Activated T-helper 2 cell treated with anti-CD3 and anti-CD28 coated beads, Interferon-gamma antibody, Interleukin-2, Interleukin-4, amounts not matched to agents 10 μg/mL and 5 μg/mL and 100 μg/mL, durations not matched to agents 14 hours and 24 hours and 36 hours (primary cell): ENCODE measurements at places on chromosomes 13 and 19.
A peak's percentile ranks its signal among the peaks of the same experiment; 100 is the strongest.

- peaks cover 71% of the 10 kb centered on the region for H3K36me3 ChIP-seq
- peak; percentile 62 for DNase-seq
- peak overlapping the region; percentile 92 for H3K27ac ChIP-seq
- H3K27me3 ChIP-seq = no peaks in the 10 kb centered on the region
These were observed 100.8 kb downstream of the STK24 start for GRCh38 chr13:98476106-98476505.

DNA sequence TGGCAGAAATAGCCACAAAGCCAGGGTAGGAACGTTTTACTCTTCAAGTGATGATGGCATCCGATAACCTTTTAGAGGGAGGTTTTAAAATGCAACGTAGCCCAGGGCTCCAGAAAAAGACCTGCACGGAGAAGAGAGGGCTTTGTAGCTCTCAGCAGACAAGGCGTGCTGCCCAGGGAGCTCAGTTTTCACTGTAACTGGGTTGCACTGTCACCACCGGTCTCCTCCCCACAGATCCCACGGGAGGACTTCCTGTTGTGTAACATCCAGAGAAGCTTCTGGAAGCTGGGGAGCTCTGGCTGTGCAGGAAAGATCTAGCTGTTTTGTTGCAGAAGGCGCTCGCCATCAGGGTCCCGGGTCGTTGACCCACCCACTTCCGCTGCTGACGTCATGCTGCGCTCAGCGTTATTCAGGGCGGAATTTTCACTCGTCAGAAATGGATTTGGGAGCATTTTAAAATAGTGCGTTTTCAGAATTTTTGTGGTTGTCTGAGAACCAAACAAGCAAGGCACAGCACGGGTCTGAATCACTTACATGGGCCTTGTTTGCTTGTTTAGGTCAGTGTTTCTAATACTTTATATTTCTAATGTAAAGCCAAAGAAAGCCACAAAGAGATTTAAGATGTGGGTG, 50.8 kb downstream of the ATP11A start:
- no peak for DNase-seq
- H3K4me1 ChIP-seq = no peaks in the 10 kb centered on the region
- no peak overlapping the region for H3K4me3 ChIP-seq
- H3K27ac ChIP-seq = no peak overlapping the region
- no peaks in the 10 kb centered on the region for H3K36me3 ChIP-seq

DNA sequence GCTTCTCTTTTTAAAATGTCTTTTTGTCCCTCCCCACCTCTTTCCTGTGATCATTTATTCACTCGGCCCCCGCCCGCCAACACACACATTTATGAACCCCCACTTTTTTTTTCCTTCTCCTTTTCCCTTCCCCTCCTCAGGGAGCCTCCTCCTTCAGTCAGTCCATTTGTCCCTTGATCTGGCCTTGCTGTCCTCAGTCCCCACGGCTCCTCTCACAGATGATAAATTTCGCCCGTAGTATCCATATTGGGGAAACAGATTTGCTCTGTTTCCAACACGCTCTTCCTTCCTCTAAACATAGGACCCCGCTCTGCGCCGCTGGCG, 2.0 kb downstream of the GSX1 start:
- DNase-seq = no peak
- no peaks in the 10 kb centered on the region for H3K36me3 ChIP-seq
- no peak overlapping the region for H3K27ac ChIP-seq
- H3K4me3 ChIP-seq = no peak overlapping the region

DNA sequence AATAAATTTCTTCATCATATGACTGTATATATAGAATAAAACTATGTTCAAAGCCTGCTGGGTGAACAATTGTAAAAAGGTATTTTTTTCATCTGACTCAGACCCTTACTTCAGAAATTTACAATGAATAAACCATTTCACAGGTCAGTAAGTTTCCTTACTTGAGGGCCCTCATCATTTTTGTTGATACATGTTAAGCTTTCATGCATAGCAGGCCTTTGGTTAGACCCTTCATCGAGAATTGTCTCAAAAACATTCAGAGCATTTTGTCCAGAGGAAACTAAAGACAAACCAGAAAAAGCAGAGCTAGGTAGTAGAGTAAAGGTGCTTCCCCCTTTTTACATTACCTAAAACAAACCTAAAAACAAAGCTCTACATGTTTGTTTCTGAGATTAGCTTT, 46.2 kb downstream of the FNDC3A start:
- H3K36me3 ChIP-seq = peaks cover 23% of the 10 kb centered on the region
- no peaks in the 10 kb centered on the region for H3K27me3 ChIP-seq
- H3K27ac ChIP-seq = no peak overlapping the region
- no peak for DNase-seq
- no peak overlapping the region for H3K4me3 ChIP-seq

DNA sequence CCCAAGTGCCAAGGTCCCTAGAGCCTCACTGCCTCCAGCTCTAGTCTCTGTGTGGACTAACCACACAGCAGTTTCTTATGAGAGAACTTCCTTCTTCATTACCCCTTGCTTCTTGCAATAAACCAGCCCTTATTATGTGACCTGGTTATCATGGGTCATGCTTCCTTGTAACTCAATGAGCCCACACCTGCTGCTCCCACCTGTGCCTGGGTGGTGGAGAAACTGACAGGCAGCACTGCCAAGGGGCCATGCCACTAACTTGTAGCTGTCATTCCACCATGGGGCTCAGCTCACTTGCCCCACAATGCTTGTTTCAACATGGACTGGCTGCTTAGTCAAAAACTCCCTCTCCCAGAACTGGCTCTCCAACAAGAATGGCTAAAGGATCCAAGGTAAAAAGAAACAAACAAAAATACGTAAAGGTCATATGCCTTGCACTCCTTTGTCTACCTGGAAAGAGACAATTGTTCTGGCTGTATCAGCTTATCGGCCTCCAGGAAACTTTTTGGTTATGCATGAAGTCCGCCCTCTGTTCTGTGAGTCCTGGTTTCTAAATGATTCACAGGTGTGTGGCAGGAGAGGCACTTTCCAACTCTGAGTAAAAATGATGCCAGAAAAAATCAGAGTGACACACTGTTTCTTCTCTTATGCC, 446.4 kb downstream of the COG6 start:
- H3K4me1 ChIP-seq = peaks cover 47% of the 10 kb centered on the region
- DNase-seq = no peak
- H3K27me3 ChIP-seq = no peaks in the 10 kb centered on the region
- peak overlapping the region; percentile 96 for H3K27ac ChIP-seq
- peak overlapping the region; percentile 15 for H3K4me3 ChIP-seq
- H3K36me3 ChIP-seq = peaks cover 18% of the 10 kb centered on the region

- H3K4me1 ChIP-seq = no peaks in the 10 kb centered on the region
- no peak overlapping the region for H3K27ac ChIP-seq
- no peak overlapping the region for H3K4me3 ChIP-seq
- H3K36me3 ChIP-seq = peaks cover 4% of the 10 kb centered on the region
- no peak for DNase-seq
These were observed 79.7 kb downstream of the PEG3 start for GRCh38 chr19:56760842-56761241.

DNA sequence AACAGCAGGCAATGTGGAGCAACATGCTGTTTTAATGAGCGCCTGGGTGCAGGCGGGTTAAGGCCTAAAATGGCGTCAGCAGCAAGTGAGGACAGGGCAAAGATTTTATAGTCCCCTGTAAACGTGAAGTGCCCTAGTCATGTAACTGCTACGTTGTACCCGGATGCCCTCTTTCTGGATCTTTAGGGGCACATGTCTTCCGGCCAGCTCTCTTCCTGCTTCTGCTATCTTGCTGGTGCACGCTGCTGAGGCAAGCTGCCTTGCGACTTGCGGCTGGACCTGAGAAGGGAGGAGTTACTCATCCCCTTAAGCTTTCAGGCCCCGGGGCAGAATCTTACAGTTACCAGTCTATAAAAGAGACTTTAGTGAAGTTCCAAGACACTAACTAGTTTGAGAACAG, 303.6 kb upstream of the DACH1 start:
- H3K27ac ChIP-seq = no peak overlapping the region
- no peaks in the 10 kb centered on the region for H3K36me3 ChIP-seq
- no peak for DNase-seq
- H3K4me1 ChIP-seq = no peaks in the 10 kb centered on the region

DNA sequence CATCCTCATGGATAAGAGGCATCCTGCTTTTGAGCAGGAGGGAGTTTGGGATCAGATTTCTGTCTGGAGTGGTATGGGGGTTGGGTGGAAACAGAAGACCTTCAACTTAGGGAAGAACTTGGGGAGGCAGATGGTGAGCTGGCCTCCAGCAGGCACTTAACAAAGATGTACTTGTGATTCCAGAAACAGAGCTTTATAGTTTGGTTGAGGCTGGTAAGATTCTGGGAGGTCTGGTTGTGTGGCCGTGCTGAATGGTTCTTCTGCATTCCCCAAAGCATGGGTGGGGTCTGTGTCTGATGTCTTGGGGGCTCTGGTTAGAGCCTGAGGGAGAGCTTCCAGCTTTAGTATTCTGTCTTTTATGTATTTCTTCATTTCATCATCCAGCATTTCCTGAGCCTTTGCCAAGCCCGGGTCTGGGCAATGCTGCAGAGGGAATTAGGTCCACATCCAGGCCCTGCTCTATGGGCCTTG, 4.8 kb downstream of the MEGF8 start:
- H3K27ac ChIP-seq = no peak overlapping the region
- DNase-seq = no peak
- no peaks in the 10 kb centered on the region for H3K36me3 ChIP-seq

- no peaks in the 10 kb centered on the region for H3K36me3 ChIP-seq
- H3K4me3 ChIP-seq = no peak overlapping the region
- H3K27me3 ChIP-seq = no peaks in the 10 kb centered on the region
- no peak for DNase-seq
- H3K4me1 ChIP-seq = no peaks in the 10 kb centered on the region
These were observed 248.3 kb downstream of the TSHZ3 start for GRCh38 chr19:31100981-31101380.

GRCh38 chr13:34246511-34246910, 428.6 kb downstream of the RFC3 start:
- H3K36me3 ChIP-seq = no peaks in the 10 kb centered on the region
- H3K27ac ChIP-seq = no peak overlapping the region
- no peak for DNase-seq
- H3K4me1 ChIP-seq = no peaks in the 10 kb centered on the region
- H3K4me3 ChIP-seq = no peak overlapping the region

DNA sequence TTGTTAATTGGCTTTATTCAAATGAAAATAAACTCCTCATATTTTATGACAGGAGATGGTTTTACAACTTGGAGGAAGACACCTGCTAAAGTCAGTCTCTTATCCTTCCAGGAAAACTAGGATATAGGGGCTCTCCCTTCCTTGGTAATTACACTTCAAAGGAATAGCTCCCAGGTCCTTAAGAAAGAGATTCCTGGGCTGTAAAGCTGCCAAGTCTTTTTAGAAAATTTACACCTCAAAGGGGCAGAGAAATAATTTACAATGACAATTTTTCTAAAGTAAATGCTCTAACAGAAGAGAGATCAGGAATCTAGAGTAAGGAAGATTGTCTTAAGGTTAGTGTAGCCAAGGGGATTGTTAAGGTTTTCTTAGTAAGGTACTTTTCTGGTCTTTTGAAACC, 1359.0 kb downstream of the OLFM4 start:
- no peaks in the 10 kb centered on the region for H3K4me1 ChIP-seq
- DNase-seq = no peak
- no peak overlapping the region for H3K4me3 ChIP-seq
- no peaks in the 10 kb centered on the region for H3K27me3 ChIP-seq
- no peaks in the 10 kb centered on the region for H3K36me3 ChIP-seq

DNA sequence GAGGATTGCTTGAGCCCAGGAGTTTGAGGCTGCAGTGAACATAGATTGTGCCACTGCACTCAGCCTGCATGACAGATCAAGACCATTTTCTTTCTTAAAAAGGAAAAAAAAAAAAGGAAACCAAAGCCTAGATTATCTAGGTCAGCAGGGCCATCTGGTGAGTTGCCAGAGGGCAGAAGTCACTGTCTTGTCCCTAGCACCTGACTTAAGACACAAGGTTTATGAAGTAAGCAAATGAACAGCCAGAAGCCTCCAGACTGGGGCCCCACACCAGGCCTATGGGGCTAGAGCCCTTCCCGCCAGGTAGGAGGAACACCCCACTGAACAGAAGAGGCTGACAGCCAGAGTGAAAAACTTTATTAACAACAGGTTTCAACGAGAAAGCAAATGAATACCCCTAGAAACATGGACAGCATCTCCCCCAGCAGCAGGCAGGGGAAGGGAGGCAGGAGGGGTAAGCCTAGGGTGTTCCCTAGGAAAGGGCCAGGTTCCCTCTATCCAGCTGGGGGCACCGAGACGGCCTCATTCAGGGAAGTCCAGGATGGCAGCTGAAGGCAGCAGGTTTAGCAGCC, 1.2 kb downstream of the WDR83 start:
- peaks cover 40% of the 10 kb centered on the region for H3K4me1 ChIP-seq
- H3K4me3 ChIP-seq = peak overlapping the region; percentile 93
- H3K36me3 ChIP-seq = peaks cover 46% of the 10 kb centered on the region

DNA sequence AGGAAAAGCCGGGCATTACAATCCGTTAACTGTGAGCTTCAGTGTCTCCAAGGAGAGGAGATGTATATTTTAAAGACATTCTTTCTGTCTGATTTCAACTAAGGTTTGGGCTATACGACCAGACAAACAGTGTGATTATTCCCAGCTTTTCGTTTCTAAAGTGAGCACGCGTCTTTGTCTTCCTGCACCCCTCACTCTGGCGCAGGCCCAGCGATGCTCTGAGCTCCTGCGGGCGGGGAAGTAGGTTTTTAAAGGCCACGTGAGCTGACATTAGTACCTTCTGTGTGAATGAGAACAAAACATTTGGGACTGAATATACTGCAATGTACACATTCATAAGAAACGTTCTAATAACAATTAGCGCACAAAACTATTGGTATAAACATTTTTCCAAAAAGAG, 15.3 kb upstream of the RANBP3 start:
- no peak for DNase-seq
- no peak overlapping the region for H3K4me3 ChIP-seq
- no peaks in the 10 kb centered on the region for H3K36me3 ChIP-seq
- H3K27ac ChIP-seq = no peak overlapping the region

- no peak overlapping the region for H3K27ac ChIP-seq
- no peak for DNase-seq
- H3K36me3 ChIP-seq = no peaks in the 10 kb centered on the region
- no peaks in the 10 kb centered on the region for H3K4me1 ChIP-seq
- no peaks in the 10 kb centered on the region for H3K27me3 ChIP-seq
These were observed 116.2 kb downstream of the OLFM4 start for GRCh38 chr13:53144826-53145225.

GRCh38 chr19:53824134-53824611, at the start of gene NLRP12:
NLRP12 (minus strand) TSS chr19:53824314; CDS start chr19:53824174, 140 bp downstream.
- no peak within 1 kb of the TSS for H3K27ac ChIP-seq
- no peak for DNase-seq
- H3K4me3 ChIP-seq = no peak within 1 kb of the TSS
- H3K27me3 ChIP-seq = peaks cover 6% of the 10 kb centered on the region
- H3K36me3 ChIP-seq = no peaks in the 10 kb centered on the region

- peaks cover 20% of the 10 kb centered on the region for H3K27me3 ChIP-seq
- H3K27ac ChIP-seq = no peak overlapping the region
- DNase-seq = no peak
- peaks cover 5% of the 10 kb centered on the region for H3K4me1 ChIP-seq
- no peaks in the 10 kb centered on the region for H3K36me3 ChIP-seq
- H3K4me3 ChIP-seq = peak overlapping the region; percentile 26
These were observed 6.7 kb upstream of the TRIM28 start for GRCh38 chr19:58536852-58537798.

GRCh38 chr13:77359171-77359570, 32.3 kb upstream of the MYCBP2 start:
- H3K27ac ChIP-seq = no peak overlapping the region
- H3K4me3 ChIP-seq = no peak overlapping the region
- H3K4me1 ChIP-seq = peaks cover 1% of the 10 kb centered on the region
- H3K27me3 ChIP-seq = peaks cover 16% of the 10 kb centered on the region
